Activated naive CD8-positive, alpha-beta T cell treated with anti-CD3 and anti-CD28 coated beads, Interleukin-2, amount 10 ng/mL, durations not matched to agents 7 days and 5 days (primary cell): ENCODE measurements at places on chromosomes 6 and 20. TPM values are rescaled to one million over a fixed set of nuclear protein-coding genes. Genes with fewer than 3 reads are reported as not detected.

GRCh38 chr6:139370999-139371345 lies 3.5 kb downstream of the CITED2 start:
- H3K4me3 ChIP-seq: no peak overlapping the region
- H3K4me1 ChIP-seq: peaks cover 35% of the 10 kb centered on the region
- DNase-seq: no peak
- H3K27me3 ChIP-seq: no peaks in the 10 kb centered on the region

DNA sequence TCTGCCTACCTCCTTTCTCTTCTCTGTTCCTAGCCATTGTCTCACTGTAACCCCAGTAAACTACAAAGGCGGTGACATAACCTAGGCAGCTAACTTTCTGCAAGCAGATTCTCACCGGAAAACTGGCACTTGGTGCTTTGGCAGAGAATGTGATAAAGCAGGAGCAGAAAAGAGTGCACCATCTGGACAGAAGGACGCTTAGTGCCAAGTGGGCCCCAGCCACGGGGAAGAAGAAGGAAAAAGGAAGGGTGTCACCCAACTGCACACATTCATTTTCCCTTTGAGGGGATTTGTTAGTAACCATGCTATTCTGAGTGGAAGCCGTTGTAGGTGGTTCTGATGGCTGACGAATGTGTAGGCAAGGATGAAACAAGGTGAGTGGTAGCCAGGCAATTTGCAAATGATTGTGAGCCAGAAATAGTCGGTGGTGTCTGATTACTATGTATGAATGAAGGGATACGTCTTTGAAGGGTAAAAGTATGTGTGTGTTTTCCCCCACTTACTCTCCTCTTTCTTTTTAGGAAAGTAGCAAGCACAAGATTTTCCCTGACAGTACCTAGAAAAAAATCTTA lies 148.3 kb upstream of the STXBP5 start:
- DNase-seq: no peak
- no peak overlapping the region for H3K4me3 ChIP-seq
- H3K27me3 ChIP-seq: peaks cover 2% of the 10 kb centered on the region
- H3K36me3 ChIP-seq: no peaks in the 10 kb centered on the region

DNA sequence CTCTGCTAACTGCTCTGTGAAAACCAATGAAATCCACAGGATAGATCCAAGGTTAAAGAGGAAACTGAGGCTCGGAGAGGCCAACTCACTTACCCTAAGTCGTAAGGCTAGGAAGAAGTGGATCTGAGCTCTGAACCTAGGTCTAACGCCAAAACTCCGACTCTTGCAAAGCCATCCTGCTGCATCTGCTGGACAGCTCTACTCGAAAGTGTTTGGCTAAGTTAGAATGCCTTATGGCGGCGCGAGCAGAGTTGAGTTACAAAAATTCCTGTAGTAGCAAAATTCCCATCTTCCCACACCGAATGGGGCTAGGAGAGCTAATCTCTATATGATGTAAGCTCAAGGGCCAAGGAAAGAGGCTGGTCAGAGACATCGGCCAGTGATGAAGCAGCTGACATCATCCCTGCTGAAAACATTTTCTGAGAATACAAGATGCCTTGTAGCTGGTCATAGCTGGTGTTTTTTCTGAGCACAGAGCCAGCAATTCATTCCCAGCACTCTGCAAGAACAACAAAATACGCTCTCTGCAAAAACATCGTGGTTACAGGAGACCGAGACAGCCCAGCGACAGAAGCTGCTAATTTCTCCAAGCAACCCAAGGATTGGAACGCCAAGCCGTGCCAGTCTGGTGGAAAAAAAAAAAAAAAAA lies 1.8 kb downstream of the SPATA2 start:
- peak overlapping the region; percentile 8 for H3K4me3 ChIP-seq
- H3K36me3 ChIP-seq: peaks cover 2% of the 10 kb centered on the region
- no peaks in the 10 kb centered on the region for H3K27me3 ChIP-seq

DNA sequence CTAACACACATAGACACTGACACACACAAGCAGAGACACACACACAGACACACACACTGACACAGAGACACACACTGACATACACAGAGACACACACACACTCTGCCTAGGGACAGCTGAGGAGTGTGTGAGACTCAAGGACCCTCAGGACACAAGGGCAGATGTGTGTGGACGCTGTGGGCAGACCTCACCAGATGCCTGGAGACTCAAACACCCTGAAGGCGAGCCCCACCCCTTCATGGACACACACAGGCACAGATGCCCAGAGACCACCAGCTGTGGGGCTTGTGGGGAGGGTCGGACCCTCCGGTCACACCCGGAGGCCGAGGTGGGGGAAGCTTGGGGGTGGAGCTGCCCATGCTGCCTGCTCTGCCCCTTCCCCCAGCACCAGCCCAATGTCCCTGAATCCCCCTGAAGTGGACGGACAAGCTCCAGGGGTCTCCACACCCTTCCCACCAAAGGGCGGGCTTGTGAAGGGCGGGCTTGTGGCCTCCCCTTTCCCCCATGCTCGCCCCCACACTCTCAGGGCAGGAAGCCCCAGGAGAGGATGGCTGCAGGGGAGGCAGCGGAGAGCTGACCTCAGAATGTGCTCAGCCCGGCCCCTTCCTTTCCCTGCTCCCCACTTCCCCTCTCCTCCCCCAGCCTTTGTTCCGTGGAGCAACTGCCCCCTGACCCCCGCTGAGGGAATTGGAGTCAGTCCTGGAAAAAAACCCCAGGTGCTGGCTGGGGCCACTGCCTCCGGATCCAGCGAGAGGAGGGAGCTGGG lies 13.9 kb upstream of the ABHD16B start:
- peak; percentile 56 for DNase-seq
- H3K4me1 ChIP-seq: peaks cover 18% of the 10 kb centered on the region
- no peaks in the 10 kb centered on the region for H3K36me3 ChIP-seq
- H3K4me3 ChIP-seq: no peak overlapping the region
- peaks cover 35% of the 10 kb centered on the region for H3K27me3 ChIP-seq

Gene RSPH9
- total RNA-seq: not detected
